Ecto neural progenitor cell (in vitro differentiated cells): ENCODE measurements at places on chromosomes 16 and 17.

GRCh38 chr17:35448899-35449227 lies 297 bp upstream of the SLFN13 start:
- no peak for DNase-seq

GRCh38 chr16:24972608-24973220 lies 42.5 kb downstream of the ARHGAP17 start:
- no peak for DNase-seq

DNA sequence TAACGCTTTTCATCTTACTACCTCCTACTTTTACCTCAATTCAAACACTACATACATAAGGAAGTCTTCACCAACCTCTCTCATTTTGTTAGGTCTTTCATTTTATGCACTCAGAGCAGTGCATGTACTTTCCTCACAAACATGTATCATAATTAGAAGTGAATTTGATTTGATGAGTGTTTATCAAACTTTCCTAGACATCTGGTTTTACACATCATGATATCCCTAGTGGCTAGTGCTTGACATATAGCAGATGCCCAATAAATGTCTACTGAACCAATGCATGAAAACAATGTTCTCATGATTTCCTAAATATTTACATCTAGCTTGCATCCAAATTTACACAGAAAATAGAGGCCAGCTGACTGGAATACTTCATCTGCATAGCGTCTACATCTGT lies 323.4 kb upstream of the KIF2B start:
- no peak for DNase-seq

GRCh38 chr17:17809531-17810083 lies 27.2 kb downstream of the SREBF1 start:
- no peak for DNase-seq

DNA sequence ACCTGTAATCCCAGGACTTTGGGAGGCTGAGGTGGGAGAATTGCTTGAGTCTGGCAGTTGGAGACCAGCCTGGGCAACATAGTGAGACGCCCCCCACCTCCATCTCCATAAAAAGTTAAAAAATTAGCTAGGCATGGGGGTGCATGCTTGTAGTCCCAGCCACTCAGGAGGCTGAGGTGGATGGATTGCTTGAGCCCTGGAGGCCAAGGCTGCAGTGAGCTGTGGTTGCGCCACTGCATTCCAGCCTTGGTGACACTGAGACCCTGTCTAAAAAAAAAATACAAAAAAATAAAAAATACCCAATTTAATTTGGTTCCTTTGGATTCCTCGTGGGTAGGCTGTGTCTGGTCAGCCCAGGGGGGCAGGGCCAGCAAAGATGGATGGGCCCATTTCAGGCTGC lies 26.1 kb upstream of the TAC4 start:
- no peak for DNase-seq

DNA sequence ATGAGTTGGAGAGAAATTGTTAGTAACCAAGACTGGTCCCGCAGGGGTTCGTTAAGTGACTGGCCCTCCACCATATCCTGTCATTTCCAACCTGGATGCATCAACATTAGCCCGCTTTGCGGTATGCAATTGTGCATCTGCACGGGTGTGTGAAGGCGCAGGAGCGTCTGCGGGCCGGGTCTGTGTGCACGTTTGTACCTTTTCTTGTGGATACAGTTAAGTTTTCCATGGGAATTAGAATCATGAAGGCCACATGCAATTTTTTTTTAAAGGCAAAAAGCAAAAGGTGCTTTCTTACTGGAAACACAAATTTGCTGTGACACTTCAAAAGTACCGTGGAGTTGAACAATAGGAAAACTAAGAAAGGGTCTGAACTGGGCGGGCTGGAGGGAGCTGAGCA lies 355.4 kb upstream of the ZFHX3 start:
- no peak for DNase-seq

GRCh38 chr17:35795007-35795870 lies at the start of gene MMP28:
TSS of gene MMP28 (minus strand) at chr17:35795641. CDS start at chr17:35795377, 264 bp downstream.
- DNase-seq, result peak; percentile 80

DNA sequence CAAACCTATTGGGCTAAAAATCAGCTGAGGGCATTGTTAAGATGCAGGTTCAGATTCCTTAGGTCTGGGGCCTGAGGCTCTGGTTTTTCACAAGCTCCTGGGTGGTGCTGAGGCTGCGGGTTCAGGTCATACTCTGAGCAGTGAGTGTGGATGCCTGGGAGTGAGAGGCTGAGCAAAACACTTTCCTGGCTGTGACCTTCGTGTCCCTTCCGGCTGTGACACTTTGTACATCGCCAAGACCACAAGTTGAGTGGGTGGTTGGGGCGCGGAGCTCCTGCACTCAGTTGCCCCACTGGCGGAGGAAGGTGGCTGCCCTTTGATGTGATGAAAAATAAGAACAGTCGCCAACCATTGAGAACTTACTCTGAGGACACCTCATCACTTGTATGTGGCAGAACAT lies 24.8 kb downstream of the CCR7 start:
- no peak for DNase-seq

DNA sequence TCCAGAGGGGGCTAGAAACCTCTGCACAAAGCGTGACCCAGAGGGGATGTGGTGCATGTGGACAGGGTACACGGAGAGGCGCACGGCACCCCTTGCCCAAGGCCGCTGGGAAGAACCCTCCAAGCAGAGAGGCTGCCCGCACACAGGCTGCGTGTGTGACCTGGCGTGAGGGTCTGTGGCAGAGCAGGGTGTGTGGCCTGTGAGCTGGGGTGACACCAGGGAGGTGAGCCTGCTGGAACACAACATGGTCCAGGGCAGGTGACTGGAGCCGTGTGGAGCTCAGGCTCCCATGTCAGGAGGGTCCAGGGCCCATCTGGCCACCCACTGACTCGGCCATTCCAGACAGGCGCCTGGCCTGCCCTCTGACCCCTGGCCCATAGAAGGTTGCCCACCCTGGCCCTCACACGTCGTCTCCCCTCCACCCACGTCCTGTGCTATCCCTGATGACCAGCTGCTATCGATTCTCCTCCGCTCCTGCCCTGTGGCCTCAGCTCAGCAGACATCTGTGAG lies 14.8 kb upstream of the TMEM204 start:
- no peak for DNase-seq

- DNase-seq, result peak; percentile 78
Observed at GRCh38 chr16:85329059-85329812, 217.0 kb upstream of the CIBAR2 start.

GRCh38 chr16:69346683-69347082 lies 4.9 kb downstream of the TMED6 start:
- no peak for DNase-seq

DNA sequence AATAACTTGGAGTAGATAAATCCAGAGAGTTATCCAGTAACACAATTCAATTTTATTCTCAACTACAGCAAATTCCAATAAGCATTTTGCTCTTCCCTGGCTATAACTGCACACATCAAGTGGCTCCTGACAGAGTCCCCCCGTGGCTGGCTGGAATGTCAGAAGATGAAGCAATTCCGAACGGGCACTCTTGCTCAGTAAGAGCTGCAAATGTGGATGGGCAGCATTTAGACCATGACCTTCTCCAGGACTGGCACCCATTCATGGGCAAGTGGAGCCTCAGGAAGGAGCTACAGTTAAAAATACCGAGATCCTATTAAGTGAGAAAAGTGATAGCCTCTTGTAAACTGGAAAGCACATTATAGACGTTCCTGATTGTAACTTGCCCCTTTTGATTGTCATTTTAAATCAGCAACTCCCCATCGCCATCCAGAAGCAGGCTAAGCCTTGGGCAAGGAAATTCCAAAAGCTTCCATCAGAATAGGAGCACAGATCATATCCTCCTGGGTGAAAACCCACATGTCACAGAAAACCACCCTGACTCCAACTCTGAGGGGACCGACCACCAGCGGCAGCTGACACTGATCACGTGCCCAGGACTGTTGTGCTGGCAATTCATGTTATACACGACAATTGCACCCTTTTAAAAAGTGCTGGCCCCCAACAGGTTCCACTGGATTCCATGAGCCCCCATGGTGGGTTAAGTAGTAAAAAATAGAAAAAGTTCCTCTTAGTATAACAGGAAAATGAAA lies 7.1 kb downstream of the UBE2O start:
- no peak for DNase-seq
